GM23248 (cell line): ENCODE measurements at places on chromosomes 13 and 19.

- no peak for DNase-seq
Measured at GRCh38 chr13:105929505-105929904, 606.0 kb downstream of the EFNB2 start.

DNA sequence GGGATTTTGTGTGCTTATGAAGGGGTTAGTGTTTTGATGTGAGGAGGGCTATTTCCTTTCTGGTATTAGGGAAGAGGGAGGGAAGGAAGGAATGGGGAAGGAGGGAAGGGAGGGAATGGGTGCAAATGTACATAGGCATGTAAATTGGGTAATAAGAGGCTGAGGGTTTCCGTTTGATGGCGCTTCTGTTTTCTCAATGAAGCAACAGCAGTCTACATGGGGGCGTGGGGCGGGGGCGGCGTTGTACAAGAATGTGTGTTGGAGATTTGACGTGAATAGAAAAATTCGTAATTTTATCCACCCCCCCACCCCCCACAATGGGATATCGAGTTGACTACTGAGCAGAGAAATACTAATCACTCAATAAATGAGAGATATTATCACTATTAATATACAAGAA lies 52.5 kb downstream of the PDS5B start:
- DNase-seq = no peak

DNA sequence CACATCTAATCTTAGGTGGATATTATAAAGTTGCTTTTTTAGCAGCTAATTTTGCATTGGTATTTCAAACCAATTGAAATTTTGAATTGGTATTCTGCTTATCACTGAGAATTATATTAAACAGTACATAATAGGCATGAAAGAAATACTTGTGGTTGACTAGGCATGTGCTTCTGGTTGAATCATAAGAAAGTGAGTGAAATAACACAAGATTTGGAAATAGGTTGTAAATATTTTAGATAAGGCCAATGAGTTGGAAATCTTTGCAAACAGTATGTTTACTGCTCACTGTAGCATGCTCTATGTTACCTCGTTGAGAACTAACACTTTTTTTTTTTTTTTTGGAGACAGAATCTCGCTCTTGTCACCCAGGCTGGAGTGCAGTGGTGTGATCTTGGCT lies 66.8 kb upstream of the RFC3 start:
- DNase-seq = peak; percentile 75

DNA sequence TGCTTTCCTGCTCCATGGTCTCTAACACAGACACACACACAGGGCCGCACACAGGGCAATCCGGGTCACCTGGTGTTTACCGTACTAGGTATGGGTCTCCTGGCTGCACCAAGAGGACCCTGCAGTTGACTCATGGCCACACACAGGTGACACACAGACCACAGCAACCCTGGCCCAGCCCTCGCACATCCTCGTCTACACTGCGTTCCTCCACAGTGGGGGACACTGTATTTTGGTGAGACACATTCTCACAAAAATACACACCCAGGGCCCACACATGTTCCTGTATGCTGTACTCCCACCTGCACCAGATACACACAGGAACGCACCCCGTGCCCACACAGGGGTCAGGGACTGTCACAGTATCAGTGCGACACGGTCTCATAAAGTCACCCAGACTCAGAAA lies 12.8 kb downstream of the PDE4A start:
- no peak for DNase-seq

GRCh38 chr13:25899952-25900351 lies 151.9 kb downstream of the SHISA2 start:
- DNase-seq = no peak

DNA sequence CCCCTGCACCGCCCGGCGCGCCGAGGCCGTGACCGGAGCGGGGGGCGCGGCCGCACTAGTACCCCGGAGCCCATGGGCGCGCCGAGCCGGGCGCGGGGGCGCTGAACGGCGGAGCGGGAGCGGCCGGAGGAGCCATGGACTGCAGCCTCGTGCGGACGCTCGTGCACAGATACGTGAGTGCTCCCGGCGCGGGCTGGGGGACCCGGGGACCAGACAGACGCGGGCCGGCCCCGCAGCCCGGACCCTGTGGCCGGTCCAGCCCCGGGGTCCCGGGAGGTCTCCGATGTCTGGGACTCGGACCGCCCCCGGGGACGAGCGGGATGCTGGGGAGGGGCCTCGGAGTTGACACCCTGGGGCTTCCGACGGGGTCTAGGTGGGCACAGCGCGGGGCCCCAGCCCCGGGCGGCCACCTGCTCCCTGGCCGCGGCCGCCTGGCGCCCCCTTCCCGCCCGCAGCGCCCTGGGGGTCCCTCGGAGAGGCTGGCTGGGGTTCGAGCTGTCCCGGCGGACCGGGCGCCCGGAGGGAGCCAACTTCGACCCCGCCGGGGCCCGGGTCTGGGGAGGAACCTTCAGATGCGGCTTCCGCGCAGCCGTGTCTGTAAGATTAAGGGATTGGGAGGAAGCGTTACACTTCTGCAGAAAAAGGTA lies 568 bp downstream of the ATP11A start:
- peak; percentile 74 for DNase-seq

DNA sequence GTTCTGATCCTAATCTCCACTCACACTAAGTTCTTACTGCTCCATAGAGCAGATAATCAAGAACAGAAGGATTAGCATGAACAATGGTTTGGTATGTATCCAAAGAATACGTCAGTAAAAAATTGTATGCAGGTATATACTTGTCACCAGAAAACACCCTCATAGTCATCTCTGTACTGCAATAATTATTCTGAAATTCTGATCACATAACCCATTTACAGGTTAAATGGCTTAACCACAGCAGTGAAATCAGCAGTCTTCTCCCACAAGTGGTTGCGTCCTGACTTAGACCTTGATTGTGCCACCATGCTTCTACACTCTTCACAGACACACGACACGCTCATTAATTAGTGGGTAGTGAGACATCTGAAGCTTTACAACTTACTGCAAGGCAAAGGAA lies 50.9 kb downstream of the LNX2 start:
- DNase-seq = no peak

GRCh38 chr19:46759817-46760333 lies 13.6 kb upstream of the STRN4 start:
- peak; percentile 98 for DNase-seq

DNA sequence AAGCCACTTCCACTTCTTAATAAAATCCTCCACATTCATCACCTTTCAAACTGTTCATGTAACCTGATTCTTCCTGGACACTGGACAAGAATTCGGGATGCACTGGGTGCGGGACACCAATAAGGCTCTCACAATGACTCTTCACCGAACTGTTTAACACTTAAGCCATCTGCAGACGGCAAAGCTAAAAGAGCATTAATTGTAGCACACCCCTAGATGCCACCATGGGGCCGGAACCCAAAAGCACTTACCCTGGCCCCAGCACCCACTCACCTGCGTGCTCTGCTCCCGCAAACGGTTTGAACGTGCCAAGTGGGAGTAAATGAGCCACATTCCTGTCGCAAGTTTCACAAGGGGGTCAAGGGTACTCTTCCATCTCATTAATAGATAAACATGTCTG lies 254.3 kb upstream of the PRR20A start:
- DNase-seq = no peak

- DNase-seq = peak; percentile 36
Measured at GRCh38 chr13:53201454-53202225, 173.0 kb downstream of the OLFM4 start.

DNA sequence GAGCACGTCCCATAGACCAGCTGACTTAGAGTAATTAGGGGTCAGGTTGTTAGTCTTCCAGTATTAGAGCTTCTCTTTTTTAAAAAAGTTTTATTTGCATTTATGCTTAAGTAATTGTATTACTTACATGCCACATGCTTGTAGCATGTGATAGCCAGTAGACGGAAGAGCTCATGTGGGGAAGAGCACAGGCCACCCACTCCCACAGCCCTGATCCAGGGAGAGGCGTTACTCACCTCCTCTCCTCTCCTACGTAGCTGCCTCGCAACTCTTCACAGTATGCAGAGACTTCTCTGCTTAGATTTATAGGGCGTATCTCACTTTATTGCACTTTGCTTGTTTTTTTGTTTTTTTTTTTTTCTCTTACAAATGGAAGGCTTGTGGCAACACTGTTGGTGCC lies 95.3 kb upstream of the TEX29 start:
- DNase-seq = no peak

- DNase-seq = no peak
Measured at GRCh38 chr13:59587971-59588716, 575.6 kb downstream of the DIAPH3 start.

- peak; percentile 77 for DNase-seq
Measured at GRCh38 chr13:107650081-107650701, 565.1 kb downstream of the LIG4 start.

DNA sequence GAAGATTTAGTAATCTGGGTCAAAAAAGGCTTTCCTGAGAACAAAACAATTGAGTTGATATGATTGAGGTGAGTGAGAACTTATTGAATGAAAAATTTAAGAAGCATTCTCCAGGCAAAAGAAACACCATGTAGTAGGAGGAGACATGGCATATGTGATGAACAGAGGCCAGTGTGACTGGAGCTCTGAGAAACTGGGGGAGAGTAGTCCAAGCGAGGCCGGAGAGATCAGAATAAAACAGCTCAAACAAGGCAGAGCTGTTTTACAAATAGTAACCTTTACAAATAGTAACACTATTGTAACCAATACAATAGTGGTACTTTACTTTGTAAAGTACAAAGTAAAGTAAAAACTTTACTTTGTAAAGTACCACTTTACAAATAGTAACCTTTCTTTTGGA lies 1159.1 kb downstream of the PCDH9 start:
- DNase-seq = no peak

GRCh38 chr13:84570831-84571230 lies 688.6 kb upstream of the SLITRK1 start:
- peak; percentile 29 for DNase-seq

DNA sequence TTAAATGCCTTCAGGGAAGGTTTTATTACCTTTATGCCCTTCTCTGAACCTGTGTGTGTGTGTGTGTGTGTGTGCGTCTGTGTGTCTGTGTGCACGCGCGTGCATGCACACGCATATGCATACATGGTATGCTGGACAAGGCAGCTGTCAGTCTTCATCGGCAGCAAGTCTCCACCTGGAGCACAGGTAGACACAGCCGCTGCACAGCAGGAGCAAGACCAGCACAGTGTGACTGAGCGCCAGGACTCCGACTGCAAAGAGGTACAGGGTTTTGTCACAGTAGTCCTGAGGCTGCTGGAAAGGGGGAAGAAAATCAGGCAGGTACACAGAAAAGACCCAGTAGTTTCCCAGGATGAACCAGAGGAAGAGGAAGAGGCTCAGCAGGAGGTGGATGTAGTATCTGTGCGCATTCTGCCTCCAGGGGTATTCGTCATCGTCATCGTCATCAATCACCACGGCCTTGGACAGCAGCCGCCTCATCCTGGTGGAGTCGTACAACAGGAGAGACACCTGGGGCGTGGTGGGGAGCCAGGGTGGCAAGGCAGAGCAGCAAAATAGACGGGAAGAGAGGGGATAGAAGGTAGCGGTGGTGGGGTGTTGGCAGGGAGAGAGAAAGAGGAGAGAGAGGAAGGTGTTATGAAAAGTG lies 12.8 kb upstream of the DHRS12 start:
- DNase-seq = no peak
